ENCODE measurements at places on chromosomes 7 and 10.
A peak's percentile ranks its signal among the peaks of the same experiment; 100 is the strongest.

DNA sequence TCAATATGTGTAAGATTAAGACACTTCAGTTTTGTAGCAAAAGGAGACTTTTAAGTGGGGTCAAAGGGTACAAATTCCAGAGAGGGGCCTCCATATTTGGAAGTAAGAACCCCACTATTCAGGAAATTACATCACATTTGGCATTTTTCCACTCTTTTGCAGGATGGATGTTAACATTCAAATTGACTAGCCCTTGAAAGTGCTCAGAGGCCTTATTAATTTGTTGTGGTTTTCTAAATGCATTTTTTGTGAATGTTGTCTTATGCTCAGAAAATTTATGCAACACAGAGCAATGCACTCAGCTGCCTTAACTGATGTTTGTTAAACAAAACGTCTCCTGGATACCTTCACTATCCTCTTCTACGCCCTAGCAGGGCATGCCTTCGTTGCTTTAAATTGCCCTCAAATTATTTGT, 50.9 kb upstream of the PDLIM1 start:
- DNase-seq: no peak

DNA sequence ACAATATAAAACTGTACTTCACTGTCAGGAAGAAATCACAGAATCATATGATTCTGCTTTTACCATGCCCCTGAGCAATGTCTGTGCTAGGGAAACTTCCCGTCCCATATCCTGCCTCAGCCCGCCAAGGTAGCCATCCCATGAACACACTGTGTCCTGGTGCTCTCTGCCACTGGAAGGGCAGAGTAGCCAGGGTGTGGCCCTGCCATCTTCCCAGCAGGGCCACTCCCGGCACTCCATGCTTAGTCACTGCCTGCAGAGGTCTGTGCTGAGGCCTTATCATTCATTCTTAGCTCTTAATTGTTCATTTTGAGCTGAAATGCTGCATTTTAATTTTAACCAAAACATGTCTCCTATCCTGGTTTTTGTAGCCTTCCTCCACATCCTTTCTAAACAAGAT, 31.8 kb downstream of the AP3M1 start:
- no peak for DNase-seq

- DNase-seq: no peak
These were observed 177.6 kb downstream of the PRKAG2 start for GRCh38 chr7:151699147-151699927.

DNA sequence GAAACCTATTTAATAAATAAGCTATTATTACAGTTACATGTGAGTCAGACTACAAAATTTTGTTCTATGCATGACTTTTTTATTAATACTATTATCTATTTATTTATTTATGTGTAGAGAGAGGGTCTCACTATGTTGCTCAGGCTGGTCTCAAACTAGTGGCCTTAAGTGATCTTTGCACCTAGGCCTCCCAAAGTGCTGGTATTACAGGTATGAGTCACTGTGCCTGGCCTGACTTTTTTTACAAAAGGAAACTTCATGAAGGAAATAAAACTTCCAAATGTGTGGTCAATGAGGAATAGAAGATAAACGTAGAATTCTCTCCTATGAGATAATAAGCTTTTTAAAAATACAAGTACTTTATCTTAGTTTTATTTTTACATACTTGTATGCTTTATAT, 19.0 kb downstream of the COL28A1 start:
- no peak for DNase-seq

DNA sequence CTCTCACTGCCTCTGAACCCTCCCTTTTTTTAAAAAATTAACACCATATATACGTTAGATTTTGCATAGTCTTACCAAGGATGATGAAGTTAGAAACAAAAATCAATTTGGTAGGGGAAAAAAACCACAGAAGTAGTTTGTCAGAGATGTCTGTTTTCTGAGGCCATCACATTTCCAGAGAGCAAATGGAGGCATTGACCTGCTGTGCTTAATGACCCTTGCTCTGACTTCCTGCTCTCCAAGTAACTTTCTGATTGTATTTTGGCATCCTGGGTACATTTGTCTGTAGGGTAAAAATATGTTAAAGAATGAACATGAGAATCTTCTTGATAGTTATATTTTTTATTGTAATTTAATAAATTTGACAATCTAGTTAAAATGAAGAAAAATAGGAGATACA, 140.2 kb downstream of the LCOR start:
- DNase-seq: no peak

- DNase-seq: no peak
These were observed 332.6 kb downstream of the SH2D4B start for GRCh38 chr10:80870282-80870681.

DNA sequence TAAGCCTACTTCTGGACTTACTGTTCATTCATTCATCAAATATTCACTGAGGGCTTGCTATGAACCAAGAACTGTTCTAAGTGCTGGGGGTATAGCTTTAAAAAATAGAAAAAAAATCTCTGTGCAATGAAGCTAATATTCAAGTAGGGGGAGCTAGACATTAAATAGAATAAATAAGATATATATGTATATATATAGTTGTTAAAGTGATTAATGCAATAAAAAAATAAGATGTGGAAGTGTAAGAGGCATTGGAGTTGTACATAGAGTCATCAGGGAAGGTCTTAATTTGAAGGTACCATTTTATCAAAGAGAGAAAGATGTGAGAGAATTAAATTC, 181.2 kb upstream of the AGR3 start:
- DNase-seq: no peak

- no peak for DNase-seq
These were observed 12.0 kb upstream of the RASSF4 start for GRCh38 chr10:44947371-44948152.

DNA sequence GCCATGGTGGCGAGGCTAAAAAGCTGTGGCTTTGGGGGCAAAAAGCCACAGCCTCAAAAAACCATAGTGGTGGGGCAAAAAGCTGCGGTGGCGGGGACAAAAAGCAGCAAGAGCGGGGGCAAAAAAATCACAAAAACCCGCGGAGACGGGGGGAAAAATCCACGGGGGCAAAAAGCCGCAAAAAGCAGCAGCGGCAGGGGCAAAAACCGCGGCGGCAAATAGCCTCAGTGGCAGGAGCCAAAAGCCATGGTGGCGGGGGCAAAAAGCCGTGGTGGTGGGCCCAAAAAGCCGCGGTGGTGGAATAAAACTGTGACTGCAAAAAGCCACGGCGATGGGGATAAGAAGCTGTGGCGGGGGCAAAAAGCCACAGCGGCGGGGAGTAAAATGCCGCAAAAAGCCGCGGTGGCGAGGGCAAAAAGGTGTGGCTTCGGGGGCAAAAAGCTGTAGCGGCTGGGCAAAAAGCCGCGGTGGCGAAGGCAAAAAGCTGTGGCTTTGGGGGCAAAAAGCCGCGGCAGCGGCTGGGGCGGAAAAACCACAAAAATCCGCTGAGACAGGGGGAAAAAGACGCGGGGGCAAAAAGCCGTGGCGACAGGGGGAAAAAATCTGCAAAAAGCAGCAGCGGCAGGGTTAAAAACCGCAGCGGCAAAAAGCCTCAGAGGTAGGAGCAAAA, 526.6 kb downstream of the ZNF33B start:
- no peak for DNase-seq

- DNase-seq: no peak
These were observed 69.6 kb downstream of the EMX2 start for GRCh38 chr10:117612113-117612512.

DNA sequence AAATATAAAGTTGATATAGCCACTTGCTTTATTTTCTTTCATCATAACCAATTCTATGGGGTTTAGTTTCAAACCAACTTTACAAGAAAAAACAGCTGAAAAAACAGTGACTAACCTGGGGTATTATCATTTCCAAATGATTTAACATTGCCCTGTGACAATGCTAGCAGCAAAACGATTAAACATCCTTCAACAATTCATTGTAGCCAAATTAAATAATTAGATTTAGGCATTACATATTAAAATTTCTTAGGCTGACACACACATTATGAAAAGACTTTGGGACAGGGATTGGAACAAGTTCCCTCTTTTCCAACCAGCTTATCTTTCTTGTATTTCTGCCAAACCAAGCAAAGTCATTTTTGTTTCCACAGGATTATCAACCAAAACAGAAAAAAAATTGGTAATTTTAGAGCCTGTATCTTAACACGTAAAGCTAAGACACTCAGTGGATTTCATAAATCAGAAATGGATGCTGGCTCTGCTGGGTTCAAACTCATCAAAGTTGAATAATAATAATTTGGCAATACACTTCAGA, 84.0 kb downstream of the SEMA3D start:
- no peak for DNase-seq

- DNase-seq: no peak
These were observed 49.0 kb downstream of the PIK3CG start for GRCh38 chr7:106914018-106914607.

GRCh38 chr10:391847-392704, 256.8 kb downstream of the ZMYND11 start:
- no peak for DNase-seq

GRCh38 chr7:93117852-93118530, at the start of gene SAMD9:
Gene SAMD9, minus strand, starts transcription at chr7:93117979. Its CDS starts 11,882 bp downstream, at chr7:93106097.
- no peak for DNase-seq

DNA sequence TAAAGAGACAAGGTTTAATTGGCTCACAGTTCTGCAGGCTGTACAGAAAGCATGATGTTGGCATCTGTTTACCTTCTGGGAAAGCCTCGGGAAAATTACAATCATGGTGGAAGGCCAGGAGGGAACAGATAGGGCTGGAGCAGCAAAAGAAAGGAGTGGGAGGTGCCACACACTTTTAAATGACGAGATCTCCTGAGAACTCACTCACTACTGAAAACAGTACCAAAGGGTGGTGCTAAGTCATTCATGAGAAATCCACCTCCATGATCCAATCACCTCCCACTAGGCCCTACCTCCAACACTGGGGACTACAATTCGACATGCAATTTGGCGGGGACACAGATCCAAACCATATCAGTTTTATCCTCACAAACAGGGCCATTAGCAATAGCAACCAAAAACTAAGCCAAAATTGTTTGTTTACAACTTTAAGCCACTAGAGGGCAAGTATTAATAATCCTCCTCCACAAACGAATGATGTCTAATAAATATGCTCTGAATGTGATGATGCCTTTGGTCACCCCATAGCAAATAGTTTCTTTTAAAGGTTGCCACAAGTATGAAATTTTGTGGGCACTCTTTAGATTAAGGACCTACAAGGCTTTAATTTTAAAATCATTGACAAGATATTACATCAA, 129.2 kb upstream of the NRBF2 start:
- DNase-seq: no peak

- no peak for DNase-seq
These were observed 62.1 kb downstream of the OR13A1 start for GRCh38 chr10:45253183-45253914.

GRCh38 chr7:35415411-35415822, 161.5 kb upstream of the TBX20 start:
- DNase-seq: no peak

GRCh38 chr10:4242561-4243035, 457.6 kb upstream of the KLF6 start:
- peak; percentile 7 for DNase-seq

GRCh38 chr10:3902054-3902808, 117.2 kb upstream of the KLF6 start:
- no peak for DNase-seq

- DNase-seq: no peak
These were observed 465 bp upstream of the NPY start for GRCh38 chr7:24283554-24283896.

DNA sequence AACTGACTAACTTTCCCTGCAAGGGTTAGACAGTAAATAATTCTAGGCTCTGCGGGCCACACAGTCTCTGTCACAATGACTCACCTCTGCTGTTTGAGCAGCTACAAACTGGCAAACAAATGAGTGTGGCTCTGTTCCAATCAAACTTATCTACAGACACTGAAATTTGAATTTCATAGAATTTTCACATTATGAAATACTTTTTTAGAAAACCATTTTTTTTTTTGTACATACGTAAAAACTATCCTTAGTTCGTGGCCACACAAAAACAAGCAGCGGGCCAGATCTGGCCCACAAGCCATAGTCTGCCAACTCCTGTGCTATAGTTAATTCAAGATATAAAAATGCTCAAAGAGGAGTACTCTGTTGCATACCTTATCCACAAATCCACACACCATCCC, 32.6 kb downstream of the PIP4K2A start:
- no peak for DNase-seq
